ENCODE measurements at places on chromosomes 5 and 9.

DNA sequence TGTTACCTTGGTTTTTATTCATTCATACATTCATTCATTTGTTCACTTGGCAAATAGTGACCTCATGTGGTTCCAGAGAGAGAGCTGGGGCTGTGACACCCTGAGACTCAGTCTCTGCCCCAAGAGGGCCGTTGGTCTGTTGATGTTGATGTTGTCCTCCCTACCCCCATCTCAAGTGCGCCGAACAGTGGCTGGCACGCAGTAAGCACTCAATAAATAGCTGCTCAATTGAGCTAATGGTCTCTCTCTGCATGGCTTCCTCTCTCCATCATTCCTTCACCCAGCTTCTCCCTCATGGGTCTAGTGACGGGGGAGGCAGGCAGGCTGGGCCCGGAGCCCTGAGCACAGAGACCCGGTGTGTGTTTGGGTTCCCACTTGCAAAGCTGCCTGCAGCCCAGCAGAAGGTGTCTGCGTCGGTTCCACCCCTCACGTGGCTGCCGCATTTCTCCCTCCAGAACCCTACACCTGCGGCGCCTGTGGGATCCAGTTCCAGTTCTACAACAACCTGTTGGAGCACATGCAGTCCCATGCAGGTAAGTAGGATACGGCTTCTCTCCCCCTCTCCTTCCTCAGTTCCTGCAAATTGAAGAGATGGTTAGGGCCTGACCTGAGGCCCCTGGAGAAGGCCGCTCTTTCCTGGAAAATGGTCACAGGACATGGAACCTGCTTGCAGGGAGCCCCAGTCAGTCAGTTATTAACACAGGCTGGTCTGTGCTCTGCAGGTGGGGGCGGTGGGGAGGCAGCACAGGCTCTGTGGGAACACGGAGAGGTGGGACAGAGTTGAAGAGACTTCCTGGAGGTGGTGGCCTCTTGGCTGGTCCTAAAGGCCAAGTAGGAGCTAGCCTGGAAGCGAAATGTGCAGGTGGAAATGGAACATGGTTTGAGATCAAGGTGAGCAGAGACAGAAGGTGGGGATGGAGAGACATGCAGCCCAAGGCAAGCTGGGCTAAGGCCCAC, 42.0 kb downstream of the AMBP start:
- no peak for DNase-seq

DNA sequence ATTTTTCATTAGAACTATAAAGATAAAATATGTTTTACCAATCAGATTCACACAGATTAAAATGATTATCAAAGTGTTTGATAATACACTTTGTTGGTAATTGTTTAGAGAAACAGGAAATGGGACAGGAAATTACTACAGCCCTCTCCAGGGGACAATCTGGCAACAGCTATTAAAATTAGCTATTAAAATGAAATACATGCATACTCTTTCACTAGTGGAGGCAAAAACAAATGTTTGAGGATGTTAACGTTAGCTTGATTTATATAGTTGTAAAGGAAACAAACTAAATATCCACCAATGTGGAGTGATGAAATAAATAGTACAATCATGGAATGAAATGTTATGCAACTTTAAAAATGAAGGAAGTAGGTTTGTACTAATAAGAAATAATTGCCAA, 53.7 kb downstream of the TARS1 start:
- DNase-seq, result peak; percentile 21

- no peak for DNase-seq
These were observed 1.2 kb upstream of the SLC25A51 start for GRCh38 chr9:37905131-37905505.

DNA sequence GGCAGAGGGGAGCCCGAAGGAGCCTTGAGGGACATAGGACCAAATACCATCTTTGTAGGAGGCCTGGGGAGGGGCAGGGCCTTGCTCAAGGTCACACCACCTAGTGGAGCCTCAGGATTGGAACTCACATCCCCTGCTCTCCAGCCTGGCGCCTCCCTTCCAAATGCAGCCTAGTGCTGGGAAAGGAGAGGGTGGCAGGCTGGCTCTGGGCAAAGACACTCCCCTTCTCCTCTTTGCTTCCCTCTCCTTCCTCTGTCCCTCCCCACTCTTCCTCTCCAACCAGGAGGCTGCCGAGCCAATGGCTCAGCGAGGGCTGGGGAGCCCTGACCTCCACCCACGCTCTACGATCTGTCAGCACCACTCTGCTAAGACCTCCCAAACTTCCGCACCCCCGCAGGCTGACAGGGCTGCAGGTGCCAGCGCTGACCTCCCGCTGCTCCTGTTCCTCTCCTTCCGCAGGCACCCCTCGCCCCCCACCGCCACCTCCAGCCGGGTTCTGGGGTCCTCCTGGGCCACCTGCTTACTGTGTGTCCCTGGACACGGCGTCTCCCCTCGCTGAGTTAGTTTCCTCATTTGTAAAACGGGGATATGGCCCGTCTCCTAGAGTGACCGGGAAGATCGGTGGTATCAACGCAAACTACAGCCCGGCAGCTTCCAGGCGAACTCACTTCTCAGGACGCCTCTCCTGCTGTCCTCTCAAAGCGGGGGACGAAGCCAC, 52.9 kb downstream of the C9orf50 start:
- DNase-seq, result no peak

DNA sequence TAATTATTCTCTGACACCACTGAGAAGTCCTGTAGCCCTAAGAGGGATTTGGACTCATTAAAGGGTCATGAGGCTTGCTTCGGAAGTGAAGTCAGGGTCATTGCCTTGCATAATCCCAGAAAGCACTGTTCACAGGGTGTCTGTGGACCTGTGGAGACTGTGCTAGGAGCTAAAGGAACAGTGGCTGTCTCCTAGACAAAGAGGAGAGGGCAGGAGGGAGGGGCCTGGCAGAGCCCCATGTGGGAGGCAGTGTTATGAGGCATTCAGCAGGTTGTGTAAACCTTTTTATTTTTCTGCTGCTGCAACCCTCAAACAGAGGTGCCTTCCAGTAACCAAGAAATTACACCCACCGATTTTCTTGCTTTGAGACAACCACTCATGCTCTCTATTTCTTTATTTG, 3.3 kb downstream of the TMEM174 start:
- DNase-seq, result no peak

DNA sequence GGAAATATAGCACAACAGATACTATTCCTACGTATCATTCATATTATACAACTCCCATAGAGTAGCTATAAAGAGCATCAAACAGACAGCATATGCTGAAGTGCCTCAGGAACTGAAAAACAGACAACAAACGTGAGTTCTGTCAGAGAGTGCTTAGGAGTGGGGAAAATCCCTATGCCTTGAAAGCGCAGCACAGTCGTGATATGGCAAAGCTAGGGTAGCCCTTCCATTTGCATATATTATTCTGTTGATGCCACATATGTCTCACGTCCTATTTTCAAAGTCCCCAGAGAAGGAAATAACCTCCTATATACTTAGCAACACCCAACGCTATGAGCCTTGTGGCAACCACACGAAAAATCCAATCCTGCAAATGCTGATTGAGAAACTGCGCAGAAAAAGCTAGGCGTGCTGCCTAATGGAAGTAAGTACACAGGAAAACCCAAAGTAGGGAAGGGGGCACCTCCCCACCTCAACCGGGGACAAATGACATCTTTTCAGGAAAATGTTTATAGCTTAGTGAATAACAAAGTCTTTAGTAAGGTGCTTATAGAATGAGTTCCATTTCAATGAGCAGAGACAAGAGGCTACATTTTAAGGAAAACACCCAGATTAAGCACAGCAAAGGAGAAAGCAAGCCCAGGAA, 105.1 kb downstream of the MED10 start:
- DNase-seq, result no peak

DNA sequence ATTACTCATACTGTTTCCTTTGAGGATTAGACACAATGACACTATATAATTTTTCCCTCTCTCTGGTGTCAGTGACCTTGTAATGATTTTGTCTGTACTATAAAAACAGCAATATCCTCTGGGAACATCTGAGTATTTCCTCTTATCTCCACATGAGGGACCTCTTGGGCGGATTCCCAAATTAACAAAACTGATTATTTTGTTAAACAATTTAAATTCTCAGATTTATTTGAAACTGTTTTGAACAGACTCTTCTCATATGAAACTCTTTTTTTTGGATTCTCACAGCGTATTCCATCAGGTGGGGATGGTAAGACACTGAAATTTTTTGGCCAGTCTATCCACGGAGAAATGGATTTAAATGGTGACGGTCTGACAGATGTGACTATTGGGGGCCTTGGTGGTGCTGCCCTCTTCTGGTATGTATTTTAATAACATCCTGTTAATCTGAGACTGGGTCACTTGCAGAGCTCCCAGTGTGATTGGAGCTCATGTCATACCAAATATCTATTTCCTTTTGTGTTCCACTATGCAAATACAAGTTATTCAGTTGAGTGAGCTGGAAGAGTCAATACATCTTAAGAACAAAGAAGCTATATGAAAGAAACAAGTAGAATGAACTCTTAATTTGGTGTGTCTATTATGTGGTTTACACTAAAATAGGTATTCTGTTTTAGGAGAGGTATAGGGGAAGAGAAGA, 73.8 kb upstream of the ITGA2 start:
- DNase-seq, result peak; percentile 81

DNA sequence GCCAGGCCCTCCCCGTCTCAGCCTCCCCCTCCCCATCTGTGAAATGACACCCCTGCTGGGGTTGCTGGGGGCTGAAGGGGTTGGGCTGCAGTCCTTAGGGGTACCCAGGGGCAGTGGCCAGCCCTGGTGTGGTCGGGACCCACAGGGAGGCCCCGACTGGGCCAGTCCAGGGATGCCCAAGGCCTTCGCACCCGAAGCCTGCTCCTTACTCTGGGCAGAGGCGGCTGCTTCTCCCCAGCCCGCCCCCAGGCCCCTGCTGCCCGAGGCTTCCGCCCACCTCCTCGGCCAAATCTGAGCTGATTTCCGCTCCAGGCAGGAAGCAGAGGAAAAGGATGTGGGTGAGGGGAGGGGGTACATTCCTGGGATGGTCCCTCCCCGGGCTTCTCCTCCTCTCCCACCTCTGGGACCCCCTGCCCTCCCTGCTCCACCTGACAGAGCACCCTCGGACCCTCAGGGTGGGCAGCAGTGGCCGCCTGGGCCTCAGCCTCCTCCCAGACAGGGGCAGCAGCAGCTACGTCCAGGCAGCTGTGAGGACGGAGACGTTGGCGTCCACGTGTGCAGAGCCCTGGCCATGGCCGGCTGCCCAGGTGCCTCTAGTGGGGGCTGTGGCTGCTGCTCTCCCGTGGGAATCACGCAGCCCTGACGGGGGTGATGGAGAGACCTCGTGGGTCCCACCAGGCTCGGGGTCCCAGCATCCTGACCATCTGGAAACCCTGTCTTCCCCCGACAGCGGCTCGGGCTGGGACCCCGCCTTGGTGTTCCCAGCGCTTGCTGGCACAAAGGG, 4.2 kb upstream of the NRARP start:
- DNase-seq, result no peak

- no peak for DNase-seq
These were observed 68.9 kb downstream of the CSF2 start for GRCh38 chr5:132142459-132142858.

GRCh38 chr5:1322036-1322900, 22.6 kb downstream of the CLPTM1L start:
- DNase-seq, result no peak

GRCh38 chr5:87404359-87404758, 8.4 kb downstream of the CCNH start:
- DNase-seq, result no peak

DNA sequence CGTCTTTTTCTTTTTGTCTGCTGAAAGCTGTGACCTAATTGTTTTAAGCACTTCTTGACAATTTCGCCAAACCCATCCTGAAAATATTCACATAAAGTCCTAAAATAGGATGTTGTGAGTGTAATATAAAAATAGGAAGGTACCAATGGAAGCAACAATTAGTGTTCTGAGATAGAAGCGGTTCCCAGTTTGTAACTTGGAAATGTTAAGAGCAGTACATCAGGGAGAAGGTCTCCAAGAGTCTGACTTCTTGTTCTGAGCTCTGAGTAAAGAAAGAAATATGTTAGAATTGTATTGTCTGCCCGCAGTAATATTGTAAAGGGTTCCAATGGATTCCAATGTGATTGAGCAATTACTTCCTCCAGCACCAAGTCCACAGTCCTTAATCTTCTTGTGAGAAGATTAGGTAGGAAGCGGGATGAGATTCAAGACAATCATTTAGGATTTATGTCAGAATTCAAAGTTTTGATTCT, 3.9 kb downstream of the VCAN start:
- peak; percentile 35 for DNase-seq

DNA sequence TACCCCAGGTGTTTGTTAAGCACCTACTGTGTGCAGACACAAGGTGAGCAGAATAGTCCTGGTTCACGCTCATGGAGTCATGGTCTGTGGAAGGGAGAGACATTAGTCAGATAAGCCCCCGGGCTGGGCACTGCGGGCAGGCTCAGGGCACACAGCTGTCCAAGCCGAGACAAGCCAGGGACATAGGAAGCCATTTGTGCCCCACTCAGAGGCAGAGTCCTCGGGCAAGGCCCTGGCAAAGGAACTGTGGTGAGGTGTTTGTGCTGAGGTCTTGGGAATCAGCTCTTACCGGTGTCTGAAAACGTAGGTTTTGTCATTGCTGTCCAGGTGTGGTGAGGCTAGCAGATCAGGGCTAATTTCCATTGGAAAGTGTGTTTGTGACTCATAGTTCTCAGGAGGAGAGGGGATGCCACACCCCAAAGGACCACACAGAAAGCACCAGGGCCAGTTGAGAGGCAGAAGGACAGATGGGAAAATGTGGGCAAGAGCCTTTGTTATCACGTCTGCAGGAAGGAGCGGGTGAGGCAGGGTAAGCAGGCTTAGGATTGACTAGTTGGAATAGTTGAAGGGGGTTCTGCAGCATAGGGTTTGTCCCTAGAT, 46.1 kb upstream of the NEURL1B start:
- DNase-seq, result no peak

- DNase-seq, result no peak
These were observed 9.6 kb upstream of the ADRB2 start for GRCh38 chr5:148816782-148817181.

GRCh38 chr5:16540421-16540820, 74.8 kb upstream of the ZNF622 start:
- DNase-seq, result no peak

GRCh38 chr9:137740312-137740711, 121.5 kb downstream of the EHMT1 start:
- peak; percentile 62 for DNase-seq

- DNase-seq, result no peak
These were observed 485.2 kb upstream of the KIF2A start for GRCh38 chr5:61820836-61821235.

- no peak for DNase-seq
These were observed 24.5 kb downstream of the GLRX start for GRCh38 chr5:95798048-95798447.

DNA sequence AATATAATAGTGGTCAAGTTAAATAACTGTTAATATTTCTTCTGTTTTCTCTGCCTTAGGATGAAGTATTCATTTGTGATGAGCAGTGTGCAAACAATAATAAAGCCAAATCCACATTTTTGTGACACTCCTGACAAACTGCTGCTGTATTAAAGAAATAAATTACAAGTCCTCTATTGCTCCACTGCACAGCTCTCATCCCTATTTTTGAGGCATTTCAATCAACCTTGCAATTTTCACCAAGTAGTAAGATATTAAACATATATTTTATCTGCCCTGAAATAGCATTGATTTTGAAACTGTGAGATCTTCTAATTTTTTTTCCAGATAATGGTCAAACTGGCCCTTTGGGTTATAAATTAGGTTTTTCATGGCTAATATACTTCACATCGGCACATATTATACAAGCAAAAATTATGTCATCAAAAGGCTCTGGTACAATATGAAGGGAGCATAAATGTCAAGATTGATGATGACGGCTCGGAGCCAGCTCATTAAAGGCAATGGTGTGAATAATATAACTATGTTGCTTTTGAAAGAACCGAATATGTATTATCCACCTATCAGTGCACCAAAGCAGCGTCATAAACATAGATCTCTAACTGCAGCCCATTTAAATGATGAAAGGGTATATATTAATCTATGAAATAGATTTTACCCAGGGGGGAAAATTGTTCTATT, 764.9 kb downstream of the DNAH5 start:
- DNase-seq, result no peak

- DNase-seq, result no peak
These were observed 592.4 kb downstream of the KIF4B start for GRCh38 chr5:155605920-155606319.

Data from muscle of arm (tissue), 14 donors.